ENCODE measurements at places on chromosomes 11 and 22.

DNA sequence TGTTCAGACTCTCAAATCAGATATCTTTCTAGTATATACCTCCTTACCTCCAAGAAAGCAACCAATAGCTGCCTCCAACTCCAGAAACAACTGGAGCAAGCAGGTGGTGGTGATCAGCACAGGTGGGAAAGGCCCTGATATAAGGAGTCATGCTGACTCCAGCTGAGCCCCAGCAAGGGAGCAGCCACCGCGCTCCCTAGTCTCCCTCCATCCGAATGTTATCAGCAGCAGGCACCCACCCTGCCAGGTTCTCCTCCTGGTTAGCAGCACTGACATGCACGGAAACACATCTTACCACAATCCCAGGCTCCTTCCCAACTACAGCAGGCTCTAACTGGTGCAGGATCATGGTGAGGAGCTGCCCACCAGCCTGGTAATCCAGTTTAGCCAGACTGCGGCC is 18.5 kb upstream of the STK33 start:
- no peak for DNase-seq

DNA sequence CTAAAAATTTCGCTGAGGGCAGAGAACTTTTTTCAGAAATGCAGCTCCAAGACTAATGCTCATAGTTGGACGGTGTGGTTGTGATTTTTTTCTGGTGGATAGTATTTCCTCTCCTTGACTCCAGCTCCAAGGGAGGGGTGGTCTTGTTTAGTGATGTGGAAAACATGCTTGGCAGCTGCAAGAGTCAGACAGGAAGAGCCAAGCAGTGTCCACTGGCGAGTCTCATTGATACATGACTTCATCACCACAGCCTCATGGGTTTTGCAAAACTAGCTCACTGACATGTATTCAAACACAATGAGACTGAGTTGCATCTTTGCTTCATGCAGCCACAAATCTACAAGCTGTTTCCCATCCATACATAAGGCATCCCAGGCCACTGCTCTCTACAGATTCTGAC is 7.3 kb upstream of the KCNJ1 start:
- DNase-seq = no peak

GRCh38 chr11:132336781-132337535 is 966.5 kb downstream of the NTM start:
- DNase-seq = no peak

DNA sequence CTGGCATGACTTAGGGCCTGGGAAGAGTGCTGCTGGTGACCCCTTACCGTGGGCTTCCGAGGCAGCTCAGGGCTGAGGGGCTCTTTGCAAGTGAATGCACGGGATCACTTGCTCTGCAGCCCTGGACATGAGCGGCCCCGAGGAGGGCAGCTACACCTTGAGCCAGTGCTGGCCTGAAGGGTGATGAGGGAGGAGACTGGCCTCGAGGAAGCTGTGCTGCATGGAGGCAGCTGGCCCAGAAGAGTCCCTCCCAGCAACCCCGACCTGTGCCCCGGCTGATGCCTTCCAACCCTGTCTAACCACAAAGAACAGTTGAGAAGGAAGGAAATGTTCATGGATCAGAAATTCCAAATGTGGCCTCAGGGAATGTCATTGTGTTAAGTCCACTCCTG is 45.2 kb downstream of the TBX1 start:
- no peak for DNase-seq

- DNase-seq = no peak
Measured at GRCh38 chr11:119376197-119376847, 5.2 kb downstream of the USP2 start.

DNA sequence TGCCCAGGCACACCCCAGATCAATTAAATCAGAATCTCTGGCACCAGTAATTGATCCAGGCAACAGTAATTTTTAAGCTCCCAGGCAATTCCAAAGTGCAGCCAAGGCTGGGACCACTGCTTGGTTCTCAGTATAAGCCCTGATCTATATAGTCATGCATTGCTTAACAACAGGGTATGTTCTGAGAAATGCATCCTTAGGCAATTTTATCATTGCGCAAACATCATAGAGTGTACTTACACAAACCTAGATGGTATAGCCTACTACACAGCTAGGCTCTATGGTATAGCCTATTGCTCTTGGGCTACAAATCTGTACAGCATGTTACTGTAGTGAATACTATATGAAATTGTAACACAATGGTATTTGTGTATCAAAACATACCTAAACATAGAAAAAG is 651 bp upstream of the C11orf42 start:
- no peak for DNase-seq

GRCh38 chr22:29317827-29318454 is 2.4 kb upstream of the RASL10A start:
- no peak for DNase-seq

GRCh38 chr11:104547996-104548661 is 350.1 kb downstream of the CASP12 start:
- no peak for DNase-seq

GRCh38 chr22:49650336-49651241 is 177.1 kb downstream of the BRD1 start:
- no peak for DNase-seq

GRCh38 chr11:65427691-65428577 is 5.3 kb downstream of the NEAT1 start:
- DNase-seq = no peak

- no peak for DNase-seq
Measured at GRCh38 chr11:100575860-100576717, 111.0 kb upstream of the ARHGAP42 start.

- no peak for DNase-seq
Measured at GRCh38 chr11:123145220-123145619, 49.8 kb downstream of the CLMP start.

DNA sequence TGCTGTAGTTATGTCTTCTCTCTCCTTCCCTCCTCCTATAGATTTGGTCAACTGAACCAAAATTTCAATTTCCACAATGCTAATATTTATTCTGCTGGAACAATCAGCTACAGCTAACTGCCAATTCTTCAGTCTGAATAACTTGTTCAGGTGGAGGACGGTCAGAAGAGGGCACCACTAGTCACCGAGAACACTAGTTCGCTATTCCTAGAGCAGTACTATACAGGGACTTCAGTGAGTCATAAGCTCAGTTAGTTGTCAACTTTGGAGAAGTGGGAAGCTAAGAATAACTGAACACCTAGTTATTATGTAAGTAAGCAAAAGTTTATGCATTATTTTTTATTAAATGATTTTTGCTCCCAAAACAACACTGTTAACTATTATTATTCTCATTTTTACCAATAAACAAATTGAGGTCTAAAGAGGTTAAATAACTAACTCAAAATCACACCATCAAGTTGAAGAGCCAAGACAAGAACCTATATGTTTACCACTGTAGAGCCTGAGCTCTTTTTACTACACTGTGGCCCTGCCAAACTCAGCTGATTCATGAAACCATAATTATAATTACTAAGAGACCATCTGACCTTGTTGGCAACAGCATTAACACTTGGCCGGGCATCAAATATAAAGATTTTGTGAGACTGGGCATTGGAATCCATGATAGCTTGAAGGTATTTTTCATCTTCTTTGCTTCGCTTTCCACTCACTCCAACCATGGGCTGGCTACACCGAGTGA is 59.0 kb downstream of the CEP57 start:
- DNase-seq = no peak

- no peak for DNase-seq
Measured at GRCh38 chr11:71574418-71574817, 8.3 kb downstream of the KRTAP5-11 start.

GRCh38 chr11:73141309-73142127 is 600 bp downstream of the FCHSD2 start:
- DNase-seq = peak; percentile 40

- DNase-seq = no peak
Measured at GRCh38 chr11:44604171-44604581, 38.7 kb downstream of the CD82 start.

DNA sequence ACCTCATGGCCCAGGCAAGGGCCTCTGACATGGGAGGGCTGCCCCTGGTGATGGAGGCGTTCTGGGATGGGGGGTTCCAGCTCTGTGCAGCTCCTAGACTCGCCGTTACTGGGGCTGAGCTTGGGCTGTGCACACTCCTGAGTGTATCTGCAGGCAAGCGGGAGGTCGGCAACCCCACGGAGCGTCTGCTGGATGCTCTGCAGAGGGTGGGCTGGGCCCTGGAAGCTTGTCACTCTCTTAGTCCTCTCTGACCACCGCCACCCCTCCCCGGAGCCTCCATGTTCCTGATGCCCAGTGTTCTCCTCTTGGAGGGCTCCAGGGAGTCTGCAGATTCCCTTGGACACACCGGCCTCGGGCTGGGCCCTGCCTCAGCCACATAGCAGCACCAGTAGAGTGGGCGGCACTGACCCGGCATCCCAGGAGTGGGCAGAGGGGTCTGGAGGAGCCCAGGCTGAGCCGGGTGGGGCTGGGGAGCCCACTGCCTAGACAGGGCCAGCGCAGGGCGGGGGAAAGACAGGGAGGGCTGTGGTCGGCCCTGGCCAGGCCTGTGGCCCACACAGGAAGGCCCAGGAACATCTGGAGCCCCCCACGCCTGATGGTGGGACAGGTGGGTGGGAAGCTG is 20.6 kb upstream of the MUC5B start:
- no peak for DNase-seq
